Karpas-422 (cell line): ENCODE measurements at places on chromosomes 3 and 15. TPM values are rescaled to one million over a fixed set of nuclear protein-coding genes. Genes with fewer than 3 reads are reported as not detected.

- no peak for DNase-seq
These were observed 20.5 kb upstream of the LIMD1 start for GRCh38 chr3:45574067-45574494.

- no peak for DNase-seq
These were observed 610 bp downstream of the EPHB3 start for GRCh38 chr3:184561913-184562877.

- no peak for DNase-seq
These were observed 131.0 kb downstream of the PDZRN3 start for GRCh38 chr3:73493543-73494308.

GRCh38 chr15:88218557-88219221 lies 37.9 kb downstream of the NTRK3 start:
- no peak for DNase-seq

DNA sequence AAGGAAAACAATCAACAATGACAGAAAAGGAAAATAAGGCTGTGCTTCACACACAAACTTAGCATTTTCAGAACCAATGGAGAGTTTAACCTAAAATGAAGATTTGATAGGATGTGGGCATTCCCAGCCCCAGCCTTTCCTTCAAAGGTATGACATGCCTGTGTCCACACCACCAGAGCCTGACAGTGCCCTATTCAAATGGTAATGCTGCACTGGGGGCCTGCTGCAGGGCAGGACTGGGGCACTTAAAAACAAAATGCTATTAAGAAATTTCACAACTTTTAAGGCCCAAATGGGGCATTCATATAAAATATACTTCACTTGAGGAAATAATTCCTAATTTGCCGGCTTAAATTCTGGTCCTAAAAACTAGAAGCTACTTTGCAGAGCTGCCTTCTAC lies 30.9 kb upstream of the TKT start:
- no peak for DNase-seq

- DNase-seq = no peak
These were observed 194.9 kb downstream of the ARRDC4 start for GRCh38 chr15:98155356-98155755.

DNA sequence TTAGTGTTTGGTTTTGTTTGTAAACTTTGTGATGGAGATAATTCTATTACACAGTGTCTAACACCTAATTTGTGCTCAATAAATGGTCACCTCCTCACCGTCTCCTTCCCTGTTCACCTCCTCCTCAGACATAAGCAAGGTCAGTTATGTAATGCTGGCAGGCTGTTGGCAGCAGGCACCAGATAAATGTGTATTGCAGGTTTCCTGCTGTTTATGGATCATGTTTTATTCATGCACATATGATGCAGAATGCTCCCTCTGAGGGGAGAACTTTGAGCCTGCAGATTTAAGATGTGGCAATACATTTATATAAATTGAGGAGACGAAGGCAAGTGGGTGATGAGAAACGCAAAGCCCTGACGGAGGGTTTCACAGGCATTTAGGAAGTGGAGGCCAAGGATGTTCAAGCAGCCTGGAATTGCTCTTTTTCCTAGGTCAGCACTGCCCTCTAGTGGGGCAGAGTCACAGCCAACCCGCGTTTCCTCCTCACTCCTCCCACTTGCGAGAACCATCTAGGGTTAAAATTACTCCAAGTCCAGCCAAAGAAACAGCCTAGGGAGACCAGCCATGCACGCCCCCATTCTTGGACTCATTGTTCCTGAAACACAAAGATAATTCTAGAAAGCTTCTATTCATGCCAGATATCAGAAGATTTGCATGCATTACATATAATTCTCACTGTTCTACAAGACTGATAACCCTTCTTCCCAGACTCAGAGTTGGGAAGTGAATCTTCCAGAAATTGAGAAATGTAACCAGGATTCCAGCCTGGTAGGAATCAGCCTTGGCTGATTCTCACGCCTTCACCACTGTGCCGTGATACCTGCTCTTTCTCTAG lies 228.7 kb downstream of the SLCO3A1 start:
- peak; percentile 83 for DNase-seq

DNA sequence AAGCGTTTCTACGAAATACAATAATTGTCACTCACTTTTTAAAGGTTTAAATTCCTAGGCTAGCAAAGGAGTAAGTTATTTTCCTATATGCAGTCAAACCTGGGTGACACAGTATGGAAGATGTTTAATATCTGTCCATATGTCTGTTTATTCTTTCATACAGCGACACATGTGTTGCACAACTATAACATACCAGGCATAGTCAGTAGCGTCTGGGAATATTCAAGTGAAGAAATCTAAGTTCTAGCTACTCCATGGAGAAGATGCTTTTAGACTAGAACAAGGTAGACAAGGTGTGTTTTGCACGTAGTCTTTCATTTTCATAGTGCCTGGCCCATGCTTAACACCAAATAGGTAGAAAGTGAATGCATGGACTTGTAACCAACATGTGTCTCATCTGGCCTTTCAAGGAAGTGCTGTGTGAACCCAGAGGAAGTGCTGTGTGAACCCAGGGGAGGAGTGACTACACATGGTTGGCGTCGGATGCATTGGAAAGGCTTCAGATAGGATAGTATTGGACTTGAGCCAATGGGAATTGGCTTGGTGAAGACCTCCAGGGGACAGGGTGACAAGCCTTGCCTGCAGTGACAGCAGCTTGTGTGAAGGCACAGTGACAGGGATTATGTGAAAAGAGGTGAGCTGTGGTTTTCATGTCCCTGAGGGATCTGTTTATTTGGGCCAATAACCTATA lies 267.0 kb downstream of the PTPRG start:
- DNase-seq = no peak

- peak; percentile 4 for DNase-seq
These were observed 98.1 kb downstream of the TPRA1 start for GRCh38 chr3:127492426-127492825.

GRCh38 chr3:143147707-143148106 lies 28.1 kb downstream of the CHST2 start:
- DNase-seq = no peak

DNA sequence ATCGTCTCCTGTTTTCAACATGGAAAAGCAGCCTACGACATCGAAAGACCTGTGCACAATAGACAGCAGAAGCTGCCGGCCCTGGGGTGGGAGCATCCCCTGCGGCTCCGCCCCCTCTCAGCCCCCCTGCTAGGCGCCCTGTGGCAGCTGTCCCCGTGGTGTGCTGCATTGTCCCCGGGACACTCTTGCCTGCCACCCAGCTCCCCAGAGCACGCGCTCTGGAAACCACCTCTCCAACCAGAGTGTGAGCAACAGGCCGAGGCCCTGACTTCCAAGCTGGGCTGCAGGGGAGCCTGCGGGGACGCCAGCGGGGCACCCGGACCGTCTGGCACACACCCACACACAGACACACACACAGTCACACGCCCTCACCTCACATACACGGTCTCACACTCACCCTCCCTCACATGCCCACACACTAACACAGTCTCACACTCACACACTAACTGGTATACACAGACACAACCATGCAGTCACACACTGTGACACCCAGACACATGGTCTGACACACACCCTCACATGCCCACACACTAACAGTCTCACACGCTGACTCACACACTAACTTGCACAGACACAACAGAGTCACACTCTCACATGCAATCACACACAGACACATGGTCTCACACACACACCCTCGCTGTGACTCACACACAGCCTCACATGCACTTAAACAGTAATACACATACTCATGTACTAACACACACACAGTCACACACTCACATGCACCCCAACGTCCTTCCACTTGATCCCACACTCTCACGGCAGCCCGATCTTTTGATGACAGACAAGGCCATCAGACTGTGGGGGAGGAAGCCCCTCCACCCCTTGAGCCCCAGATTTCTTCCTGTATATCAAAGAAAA lies 94.7 kb downstream of the OCA2 start:
- no peak for DNase-seq

- no peak for DNase-seq
These were observed 257.7 kb upstream of the NR2F2 start for GRCh38 chr15:96072821-96073220.

DNA sequence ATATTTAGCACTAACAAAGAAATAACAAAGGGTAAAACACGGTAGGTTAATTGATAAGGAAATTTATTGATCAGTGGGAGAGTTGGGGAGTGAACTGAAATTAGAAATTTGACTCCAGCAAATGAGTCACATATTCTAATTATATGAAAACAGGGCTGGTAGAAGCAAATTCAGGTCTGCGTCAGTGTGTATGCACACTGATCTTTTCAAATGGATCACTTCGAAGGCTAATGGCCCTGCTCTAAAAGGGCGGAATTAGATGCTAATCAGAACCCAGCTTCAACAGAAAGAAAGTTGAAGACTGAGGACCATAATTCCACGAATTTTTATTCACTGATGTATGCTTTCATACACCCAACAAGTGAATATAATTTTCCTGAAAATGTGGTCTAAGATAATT lies 762.4 kb upstream of the DPPA4 start:
- no peak for DNase-seq

DNA sequence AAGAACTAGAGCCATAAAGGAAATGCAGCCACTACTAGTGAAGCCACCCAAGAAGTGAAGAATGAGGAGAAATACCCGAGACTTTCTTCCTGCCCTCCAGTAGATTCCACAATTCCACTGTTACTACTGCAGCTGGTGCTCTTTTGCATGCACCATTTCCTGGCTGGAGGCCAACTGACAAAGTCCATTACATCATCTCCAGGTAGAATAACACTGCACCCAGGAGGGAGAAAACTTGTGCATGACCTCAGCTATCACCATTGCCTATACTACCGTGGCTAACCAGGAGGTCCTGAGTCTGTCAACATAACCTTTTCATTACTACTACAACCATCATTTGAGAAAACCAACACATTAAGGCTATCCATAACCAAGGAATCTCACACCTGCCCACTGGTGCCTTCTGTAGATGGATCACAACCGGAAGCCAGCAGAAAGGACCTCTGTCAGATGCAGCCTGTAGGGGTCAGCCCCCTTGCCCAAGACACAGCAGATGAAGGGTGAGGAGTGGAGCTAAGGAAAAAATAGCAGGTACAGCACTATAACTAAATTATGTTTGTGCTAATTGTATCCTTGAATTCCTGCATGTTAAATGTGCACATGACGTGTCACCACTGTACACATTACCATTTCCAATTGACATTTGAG lies 200.8 kb upstream of the C2CD4B start:
- no peak for DNase-seq

GRCh38 chr3:183896610-183897009 lies 11.9 kb upstream of the PARL start:
- no peak for DNase-seq

DNA sequence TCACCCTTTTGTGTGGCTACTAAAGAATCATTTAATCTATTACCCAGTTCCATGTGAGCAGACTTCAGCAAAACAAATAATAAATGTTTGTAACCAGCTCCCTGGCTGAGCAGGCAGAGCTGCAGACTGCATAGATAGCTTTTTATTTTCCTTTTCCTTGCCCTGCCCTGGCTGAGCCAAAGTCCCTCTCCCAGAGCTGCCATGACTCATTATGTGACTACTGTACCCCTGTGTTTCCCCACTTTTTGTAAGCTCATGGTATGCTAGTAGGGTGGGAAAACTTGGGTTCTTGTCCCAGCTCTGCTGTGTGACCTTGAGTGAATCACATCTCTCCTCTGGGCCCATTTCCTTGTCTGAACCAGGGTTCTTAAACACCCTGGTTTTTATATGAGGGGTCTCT lies 127.5 kb downstream of the CLSTN2 start:
- peak; percentile 19 for DNase-seq

DNA sequence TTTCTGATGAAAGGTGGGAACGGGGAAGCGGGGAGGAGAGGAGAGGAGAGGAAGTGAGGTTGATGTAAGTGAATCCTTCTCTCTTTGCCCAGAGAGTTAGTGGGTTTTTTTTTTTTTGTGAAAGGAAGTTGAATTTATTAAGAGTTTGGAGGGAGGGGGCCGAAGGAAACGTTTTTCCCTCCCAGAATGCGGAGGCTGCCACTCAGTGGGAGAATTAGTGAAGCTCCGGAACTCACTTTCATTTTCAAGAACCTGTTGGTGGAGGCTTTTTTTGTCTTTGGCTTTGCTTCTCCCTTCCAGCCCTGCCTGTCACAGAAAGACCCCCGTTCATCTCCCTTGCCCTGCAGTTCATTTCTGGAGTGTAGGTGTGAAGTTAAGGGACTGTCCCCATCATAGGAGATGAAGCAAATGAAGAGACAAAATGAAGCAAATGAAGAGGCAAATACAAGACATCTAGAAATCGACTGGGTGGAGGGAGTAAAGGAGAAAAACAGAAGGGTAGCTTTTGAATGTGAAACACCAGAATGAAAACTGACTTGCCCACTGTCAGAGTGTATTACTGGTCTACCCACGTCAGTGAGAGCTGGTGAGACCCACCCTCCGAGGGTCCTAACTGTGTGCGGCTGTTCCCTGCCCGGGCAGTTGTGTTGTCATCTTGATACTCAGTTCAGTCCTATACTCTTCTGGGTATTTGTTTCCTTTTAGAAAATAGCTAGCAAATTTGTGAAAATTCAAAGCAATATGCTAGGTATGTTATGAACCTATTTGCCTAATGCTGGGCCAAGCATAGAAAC lies 91.5 kb downstream of the ITPR1 start:
- no peak for DNase-seq

GRCh38 chr3:40054568-40055222 lies 245.3 kb downstream of the MYRIP start:
- DNase-seq = no peak

The SYNM gene
- not detected in 2 replicates for total RNA-seq

The GOLGA8Q gene
- total RNA-seq = not detected in 2 replicates

The LRRC3B gene
- total RNA-seq = not detected in 2 replicates

The XCR1 gene
- total RNA-seq = not detected in 2 replicates

The ILDR1 gene
- 0.52 and 0.76 TPM in 2 replicates for total RNA-seq

The CLDN18 gene
- not detected in 2 replicates for total RNA-seq

The SPATA12 gene
- total RNA-seq = 3.2 and 3.9 TPM in 2 replicates

The GOLGA8O gene
- total RNA-seq = not detected in 2 replicates
